ENCODE measurements at places on chromosomes 4 and X.
A peak's percentile ranks its signal among the peaks of the same experiment; 100 is the strongest.

DNA sequence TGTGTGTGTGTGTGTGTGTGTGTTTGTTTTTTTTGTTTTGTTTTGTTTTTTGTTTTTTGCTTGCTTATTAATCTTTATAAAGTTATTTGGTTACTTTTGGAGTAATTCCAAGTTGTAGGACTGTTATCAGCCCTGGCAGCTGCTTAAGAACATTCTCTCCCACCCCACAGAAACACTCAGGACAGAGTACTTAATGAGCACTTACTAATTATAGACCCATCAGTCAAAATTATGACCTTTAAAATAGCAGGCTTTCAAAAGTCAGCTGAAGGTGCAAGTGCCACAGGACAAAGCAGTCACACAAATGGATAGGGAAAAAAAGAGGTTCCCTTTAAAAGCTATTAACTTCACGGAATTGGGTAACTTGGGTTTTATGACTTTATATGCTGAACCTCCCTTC lies 69.0 kb downstream of the BEND2 start:
- DNase-seq = no peak

- DNase-seq = no peak
Observed at GRCh38 chr4:21191317-21191716, 491.1 kb downstream of the PACRGL start.

DNA sequence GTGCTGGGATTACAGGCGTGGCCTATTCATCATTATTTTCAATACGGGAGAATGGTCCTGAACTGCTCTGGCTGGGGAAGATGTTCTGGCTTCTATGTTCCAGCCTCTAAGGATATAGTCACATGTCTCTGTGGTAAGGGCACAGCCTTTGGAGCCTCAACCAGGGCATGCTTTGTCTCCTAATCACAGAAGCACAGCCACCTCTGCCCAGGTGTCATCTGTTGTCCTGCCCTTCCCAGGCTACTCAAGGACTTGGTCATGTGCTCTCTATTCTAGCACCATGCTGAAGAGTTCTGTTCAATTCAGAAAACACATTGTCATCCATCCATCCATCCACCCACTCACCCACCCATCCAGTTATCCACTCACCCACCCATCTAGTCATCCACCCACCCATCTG lies 29.5 kb downstream of the ASMTL start:
- no peak for DNase-seq

DNA sequence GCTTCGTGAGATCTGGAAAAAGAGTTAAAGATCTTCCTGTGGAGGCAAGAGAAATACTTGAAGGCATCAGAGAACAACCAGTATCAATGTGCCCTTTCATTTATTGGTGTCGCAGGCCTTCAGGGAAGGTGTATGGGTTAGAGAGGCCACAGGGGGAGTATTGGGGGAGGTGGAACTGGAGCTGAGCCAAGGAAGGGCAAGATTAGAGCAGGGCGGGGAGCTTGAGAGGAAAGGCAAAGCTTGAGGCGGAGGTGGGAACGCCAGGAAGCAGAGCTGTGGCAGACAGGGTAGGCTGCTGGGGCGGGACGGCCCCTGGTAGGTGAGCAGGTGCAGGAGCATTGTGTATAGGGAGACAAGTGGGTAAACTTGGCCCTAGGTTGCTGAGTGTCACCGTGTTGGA lies 329.9 kb downstream of the ARHGAP10 start:
- DNase-seq = no peak

GRCh38 chr4:56048383-56048701 lies 99.6 kb downstream of the CEP135 start:
- DNase-seq = peak; percentile 12

DNA sequence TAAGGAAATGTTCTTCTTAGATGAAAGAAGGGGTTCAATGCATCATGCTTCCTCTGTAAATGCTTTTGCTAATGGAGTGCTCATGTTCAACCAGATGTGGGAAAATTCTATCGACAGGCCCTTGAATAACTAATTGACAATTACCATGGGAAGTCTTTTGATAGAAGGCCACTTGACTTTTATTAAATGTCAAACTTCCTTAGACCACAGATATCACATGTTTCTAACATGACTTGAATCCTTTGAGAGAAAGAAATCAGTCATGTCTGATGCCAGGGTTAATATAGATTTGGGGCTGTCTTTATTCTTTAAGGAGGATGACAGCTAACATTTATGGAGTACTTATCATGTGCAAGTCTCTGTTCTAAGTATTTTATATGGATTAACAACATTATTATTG lies 280.1 kb downstream of the DCHS2 start:
- DNase-seq = no peak
